HepG2 (cell line): ENCODE measurements at places on chromosomes 12 and 14. TPM values are rescaled to one million over a fixed set of nuclear protein-coding genes. Genes with fewer than 3 reads are reported as not detected.

DNA sequence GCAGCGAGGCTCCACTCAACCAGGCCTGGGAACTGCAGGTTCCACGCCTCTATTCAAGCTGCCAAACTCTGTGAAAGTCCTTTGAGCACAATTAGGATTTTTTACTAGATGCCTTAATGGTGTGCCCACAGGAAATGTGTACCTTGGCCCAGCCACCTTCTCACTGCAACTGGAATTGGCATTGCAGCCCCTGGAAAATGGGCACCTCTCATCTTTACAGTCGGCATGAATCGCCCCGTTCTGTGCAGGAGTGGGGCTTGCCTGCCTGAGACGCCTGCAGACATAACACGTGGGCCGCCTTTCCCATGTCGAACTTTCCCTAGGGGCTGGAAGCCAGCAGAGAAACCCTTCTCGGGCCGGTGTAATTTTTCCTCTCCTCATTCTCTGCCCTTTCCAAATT is 42.0 kb upstream of the ELK3 start:
- no peak for DNase-seq

- DNase-seq: no peak
Observed at GRCh38 chr14:74649167-74649566, 37.1 kb upstream of the LTBP2 start.

GRCh38 chr14:71050227-71050823 is 143.1 kb downstream of the PCNX1 start:
- no peak for DNase-seq

DNA sequence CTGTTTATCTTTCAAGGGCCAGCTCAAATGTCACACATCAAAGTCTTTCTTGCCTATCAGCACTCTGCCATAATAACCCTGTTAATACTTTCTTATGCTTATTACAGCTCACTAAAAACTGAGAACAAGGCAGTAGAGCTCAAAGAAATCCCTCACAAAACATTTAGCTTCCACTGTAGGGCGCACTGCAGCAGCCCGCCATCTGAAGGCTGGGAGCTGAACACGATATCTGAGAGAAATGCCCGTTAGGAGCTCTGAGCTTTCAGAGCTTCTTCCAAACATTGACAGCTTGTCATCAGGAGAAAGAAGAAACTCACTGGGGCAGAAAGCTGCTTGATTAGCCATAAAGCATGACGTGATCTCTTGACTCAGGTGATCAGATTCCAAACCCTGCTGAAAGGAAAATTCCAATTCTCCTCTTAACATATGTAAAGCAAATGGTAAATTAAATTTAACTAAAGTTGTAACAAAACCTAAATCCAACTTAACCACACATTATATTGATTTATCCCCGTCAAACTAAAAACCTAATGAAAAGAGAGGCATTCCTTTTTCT is 175.7 kb downstream of the C12orf50 start:
- no peak for DNase-seq

ACRBP gene
- not detected in 2 replicates for total RNA-seq
